ENCODE measurements at places on chromosomes 12 and 14. TPM values are rescaled to one million over a fixed set of nuclear protein-coding genes. Genes with fewer than 3 reads are reported as not detected.

DNA sequence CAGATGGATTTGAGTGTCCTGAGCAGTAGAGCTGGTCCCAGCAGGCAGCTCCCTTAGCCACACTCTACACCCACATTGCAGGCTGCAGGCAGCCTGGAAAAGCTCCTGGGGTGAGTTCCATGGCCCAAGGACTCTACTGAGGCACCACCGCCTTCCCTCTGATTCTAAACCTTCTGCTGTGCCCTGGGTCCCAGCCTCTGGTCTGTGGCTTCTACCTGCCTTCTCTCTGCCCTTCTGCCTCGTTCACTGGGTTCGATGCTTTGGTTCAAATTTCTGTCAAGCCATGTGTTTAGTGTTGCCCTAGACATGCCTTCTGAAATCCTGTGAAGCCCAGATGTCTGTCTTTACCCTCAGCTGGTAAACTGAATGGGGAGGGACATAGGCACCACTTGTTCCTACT lies 1.5 kb upstream of the FGF6 start:
- no peak for DNase-seq

DNA sequence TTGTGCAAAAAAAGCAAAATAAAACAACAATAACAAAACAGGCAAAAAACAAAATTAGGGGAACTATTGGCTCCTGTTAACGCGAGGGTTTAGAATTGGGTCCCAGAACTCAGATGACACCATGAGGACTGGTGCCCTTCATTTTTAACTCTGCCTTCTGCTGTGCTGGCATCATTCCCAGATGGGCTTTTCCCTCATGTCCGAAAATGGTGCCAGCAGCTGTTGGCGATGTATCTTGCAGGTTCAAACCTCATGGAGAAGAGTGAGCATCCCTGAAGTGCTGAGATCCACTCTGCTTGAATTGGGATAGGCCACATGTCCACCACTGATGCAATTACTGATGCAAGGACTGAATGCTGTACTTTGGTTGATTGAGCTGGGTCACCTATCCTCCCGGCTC lies 61.1 kb downstream of the MYRFL start:
- no peak for DNase-seq

GRCh38 chr12:52876372-52876771 lies 27.6 kb upstream of the KRT78 start:
- no peak for DNase-seq

The MYO1H gene
- total RNA-seq, result not detected

The HPD gene
- not detected for total RNA-seq

Data from SK-MEL-5 (cell line).